ENCODE measurements at places on chromosomes 11 and 22. TPM values are rescaled to one million over a fixed set of nuclear protein-coding genes. Genes with fewer than 3 reads are reported as not detected.

The NOX4 gene
- total RNA-seq: 81.8 TPM

The PRG2 gene
- total RNA-seq: not detected

The SEPTIN3 gene
- total RNA-seq: under 0.01 TPM

The OSBP2 gene
- total RNA-seq: 16.6 TPM

The GGTLC2 gene
- total RNA-seq: not detected

The CALCA gene
- total RNA-seq: not detected

The MS4A10 gene
- not detected for total RNA-seq

The ADM2 gene
- 0.25 TPM for total RNA-seq

The WBP2NL gene
- total RNA-seq: not detected

The ROBO4 gene
- 278 TPM for total RNA-seq

The PGM2L1 gene
- 36.6 TPM for total RNA-seq

The FGF19 gene
- not detected for total RNA-seq

The CHADL gene
- total RNA-seq: 1.3 TPM

The PGA4 gene
- total RNA-seq: not detected

The IRAG1 gene
- 0.63 TPM for total RNA-seq

The SORL1 gene
- under 0.01 TPM for total RNA-seq

The OR56B4 gene
- not detected for total RNA-seq

The CRYBA4 gene
- total RNA-seq: 0.13 TPM

The NCAPH2 gene
- 22.2 TPM for total RNA-seq

The MFRP gene
- total RNA-seq: not detected

The CD3G gene
- total RNA-seq: not detected

The SOX10 gene
- not detected for total RNA-seq
